ENCODE measurements at places on chromosomes 13 and 19. TPM values are rescaled to one million over a fixed set of nuclear protein-coding genes. Genes with fewer than 3 reads are reported as not detected.

Gene ZC3H4
- total RNA-seq = 21.2 TPM

Gene MOB3A
- 11.4 TPM for total RNA-seq

Gene TUBA3C
- total RNA-seq = not detected

Gene ENOX1
- 0.75 TPM for total RNA-seq

Gene NPAS1
- 6.8 TPM for total RNA-seq

Gene RDH8
- 0.43 TPM for total RNA-seq

Gene PTBP1
- total RNA-seq = 225 TPM

Gene PDX1
- total RNA-seq = 0.12 TPM

Gene CASP14
- not detected for total RNA-seq

Gene CEACAM5
- 2.2 TPM for total RNA-seq

Gene TNFSF13B
- 0.03 TPM for total RNA-seq

Gene SGCG
- not detected for total RNA-seq

Gene USPL1
- 11.0 TPM for total RNA-seq

Gene DCT
- total RNA-seq = not detected

Gene PGLYRP1
- total RNA-seq = not detected

Gene DNAJC15
- total RNA-seq = 0.02 TPM

Gene CLEC4M
- total RNA-seq = not detected

Gene ZNF66
- total RNA-seq = not detected
